ENCODE measurements at places on chromosomes 7 and 10.

GRCh38 chr10:76311752-76312636 is 880.6 kb downstream of the LRMDA start:
- DNase-seq, result peak; percentile 71

- DNase-seq, result peak; percentile 77
These were observed 2.0 kb downstream of the SRI start for GRCh38 chr7:88217675-88218428.

- DNase-seq, result no peak
These were observed 3.6 kb downstream of the PCBD1 start for GRCh38 chr10:70884741-70885140.

- no peak for DNase-seq
These were observed 106.4 kb upstream of the CDCA7L start for GRCh38 chr7:22051886-22052673.

DNA sequence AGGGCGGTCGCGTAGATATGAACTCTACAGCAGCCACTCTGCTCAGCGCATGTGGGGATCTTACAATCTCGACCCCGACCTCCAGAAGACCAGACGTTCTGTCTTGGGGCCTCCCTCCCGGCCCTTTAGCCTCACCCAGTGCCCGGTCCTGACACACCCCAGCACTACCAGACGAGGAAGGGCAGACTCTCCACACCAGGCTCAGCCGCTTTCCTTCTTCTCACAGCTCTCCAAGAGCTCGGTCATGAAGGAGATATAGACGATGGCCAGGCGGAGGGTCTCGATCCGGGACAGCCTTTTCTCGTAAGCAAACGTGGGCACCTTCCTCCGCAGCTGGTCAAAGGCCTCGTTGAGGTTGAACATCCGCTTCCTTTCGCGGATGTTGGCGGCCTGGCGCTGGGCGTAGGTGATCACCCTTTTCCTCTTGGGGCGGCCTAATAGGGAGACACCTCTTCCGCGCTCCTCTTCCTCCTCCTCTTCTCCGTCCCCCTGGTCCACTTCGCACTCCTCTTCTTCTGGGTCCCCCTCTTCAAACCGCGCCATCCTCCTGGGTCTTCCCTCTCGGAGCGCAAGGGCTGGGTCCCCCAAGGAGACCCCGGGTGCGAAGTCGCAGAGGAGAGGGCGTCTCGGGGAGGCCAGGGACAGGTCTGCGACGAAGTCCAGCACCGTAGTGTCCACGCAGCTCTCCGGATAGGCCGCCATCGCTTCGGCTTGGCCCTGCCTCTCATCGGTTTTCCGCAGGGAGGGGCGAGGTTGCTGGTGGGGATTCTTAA is at the start of gene FERD3L:
Gene FERD3L, minus strand, starts transcription at position 761 of the 773 bp plus-strand sequence. Its CDS starts 59 bp downstream, at position 702.
- DNase-seq, result no peak

- DNase-seq, result no peak
These were observed 214.2 kb downstream of the WDR11 start for GRCh38 chr10:121065330-121065729.

DNA sequence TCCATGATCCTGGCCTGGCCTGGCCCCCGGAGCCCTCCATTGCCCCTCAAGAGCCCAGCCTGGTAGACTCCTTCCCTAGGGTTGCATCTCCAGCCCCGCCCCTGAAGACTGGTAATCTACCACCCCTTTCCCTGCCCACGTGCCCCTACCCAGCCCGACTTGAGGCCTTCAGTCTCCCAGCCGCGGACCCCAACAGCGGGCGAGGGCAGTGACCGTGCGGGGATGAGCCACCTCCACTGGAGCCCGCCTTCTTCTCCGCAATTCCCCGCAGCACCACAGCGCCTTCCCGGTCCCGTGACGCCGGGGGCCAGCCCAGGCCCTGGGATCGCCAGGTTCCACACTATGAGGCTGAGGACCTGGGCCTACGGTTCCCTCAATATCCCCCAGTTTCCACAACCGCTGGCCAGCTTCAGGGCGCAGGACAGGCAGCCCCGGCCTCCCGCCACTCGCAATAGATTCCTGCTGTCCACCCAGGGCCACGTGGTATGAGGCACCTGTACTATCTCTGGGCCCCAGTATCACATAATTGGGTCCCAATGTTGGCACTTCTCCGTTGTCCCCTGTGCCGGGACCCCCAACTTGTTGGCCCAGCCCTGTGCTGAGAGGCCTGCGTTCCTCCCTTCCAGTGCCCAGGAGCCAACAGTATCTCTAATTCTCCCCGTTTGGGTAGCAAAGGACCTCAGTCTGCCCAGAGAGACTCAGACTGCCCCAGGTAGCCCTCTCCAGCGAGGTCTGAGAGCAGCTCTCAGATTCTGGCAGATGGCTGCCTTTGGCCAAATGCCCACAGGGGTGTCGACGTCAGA is 1.1 kb upstream of the GPRIN2 start:
- no peak for DNase-seq

GRCh38 chr7:46440186-46440585 is 519.1 kb upstream of the IGFBP3 start:
- no peak for DNase-seq

DNA sequence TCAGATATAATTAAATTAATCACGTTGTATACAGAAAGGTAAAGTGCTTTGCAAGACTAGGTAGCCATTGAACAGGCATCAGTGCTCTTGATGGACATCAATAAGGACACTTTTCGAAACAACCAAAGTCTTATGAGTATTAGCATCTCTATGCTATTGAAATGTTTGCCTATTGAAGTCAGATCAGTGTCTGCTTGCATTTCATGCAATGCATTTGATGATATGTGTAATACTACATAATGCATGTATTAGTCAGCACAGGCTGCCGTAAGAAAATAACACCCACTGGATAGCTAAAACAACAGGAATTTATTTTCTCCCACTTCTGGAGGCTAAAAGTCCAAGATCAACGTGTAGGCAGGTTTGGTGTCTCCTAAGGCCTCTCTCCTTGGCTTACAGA is 209.3 kb upstream of the PLXDC2 start:
- DNase-seq, result no peak

DNA sequence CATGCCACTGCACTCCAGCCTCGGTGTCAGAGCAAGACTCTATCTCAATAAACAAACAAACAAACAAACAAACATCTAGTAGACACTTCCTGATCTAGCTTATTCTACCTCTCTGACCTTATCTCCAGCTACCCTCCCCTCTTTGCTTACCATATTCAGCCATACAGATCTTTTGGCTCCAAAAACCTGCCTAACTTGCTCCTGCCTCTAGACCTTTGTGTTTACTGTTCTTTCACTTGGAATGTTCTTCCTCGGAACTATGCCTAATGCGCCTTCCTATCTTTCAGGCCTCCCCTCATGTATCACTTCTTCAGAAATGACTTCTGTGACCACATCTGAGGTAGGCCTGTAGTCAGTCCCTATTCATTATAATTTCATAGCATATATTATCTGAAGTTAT is 20.3 kb upstream of the WNT8B start:
- DNase-seq, result no peak
